ENCODE measurements at places on chromosomes 6 and 20.

DNA sequence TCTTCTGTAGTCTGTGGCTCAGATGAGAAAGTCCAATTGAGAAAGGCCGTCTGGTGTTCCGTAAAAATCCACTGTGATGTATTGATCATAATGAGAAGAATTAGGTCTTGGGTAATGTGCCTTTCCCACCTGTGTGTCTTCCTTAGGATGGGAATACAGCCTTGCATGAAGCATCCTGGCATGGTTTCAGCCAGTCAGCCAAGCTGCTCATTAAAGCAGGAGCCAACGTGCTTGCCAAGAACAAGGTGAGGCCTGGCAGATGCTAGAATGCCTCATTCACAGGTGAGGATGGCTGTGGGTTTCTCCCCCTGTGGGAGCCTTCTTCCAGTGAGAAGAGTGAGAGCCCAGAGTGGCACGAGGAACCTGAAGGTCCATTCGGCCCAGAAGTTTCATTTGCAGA lies 32.7 kb downstream of the LYRM2 start:
- DNase-seq = no peak

DNA sequence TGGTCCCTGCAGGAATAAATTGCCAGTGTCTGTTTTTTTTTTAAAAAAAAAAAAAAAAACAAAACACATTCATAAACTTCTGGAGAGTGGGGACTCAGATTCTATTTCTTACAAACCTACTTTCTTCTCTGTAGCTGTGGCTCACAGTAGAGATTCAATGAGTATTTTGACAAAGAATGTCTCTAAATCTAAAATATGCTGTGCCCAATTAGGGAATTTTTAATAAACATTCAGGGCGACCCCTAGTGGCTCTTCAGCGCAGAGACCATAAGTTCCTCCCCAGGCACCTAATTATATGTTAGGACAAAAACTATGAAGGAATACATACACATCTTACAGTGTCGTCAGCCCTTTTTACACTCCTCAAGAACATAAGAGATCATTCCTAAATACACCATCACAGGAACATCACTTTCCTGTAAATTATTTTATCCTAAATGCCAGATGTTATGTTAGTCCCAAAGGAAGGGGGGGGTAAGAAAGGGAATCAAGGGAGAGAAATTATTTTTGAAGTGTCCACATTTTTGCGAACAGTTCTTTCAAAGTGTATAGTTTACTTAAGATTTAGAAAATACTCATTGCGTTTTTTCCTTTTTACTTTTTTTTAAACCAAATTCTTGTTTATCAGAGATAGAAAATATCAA lies 21.8 kb upstream of the NAA20 start:
- DNase-seq = no peak

DNA sequence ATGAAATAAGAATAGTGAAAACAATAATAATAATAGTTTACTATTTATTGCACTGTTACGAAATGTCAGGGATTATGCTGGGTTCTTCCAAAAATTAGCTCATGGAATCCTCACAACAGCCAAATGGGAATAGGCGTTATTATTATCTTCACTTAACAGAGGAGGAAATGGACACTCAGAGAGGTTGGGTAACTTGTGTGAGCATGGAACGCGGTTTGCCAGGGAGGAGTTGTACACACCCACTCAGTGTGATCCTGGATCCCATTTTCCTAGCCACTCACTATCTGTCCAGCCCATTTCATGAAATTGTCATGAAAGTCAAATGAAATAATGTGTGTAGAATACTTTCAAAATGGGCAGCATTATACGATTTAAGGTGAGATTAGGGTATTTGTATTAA lies 4.6 kb downstream of the NELFCD start:
- DNase-seq = no peak

- DNase-seq = no peak
Measured at GRCh38 chr6:37027811-37028469, 22.5 kb downstream of the FGD2 start.

- DNase-seq = no peak
Measured at GRCh38 chr6:120354452-120355098, 979.7 kb downstream of the TBC1D32 start.

- DNase-seq = no peak
Measured at GRCh38 chr20:187733-188132, 1.8 kb downstream of the DEFB128 start.

GRCh38 chr6:132060591-132060990 lies 109.4 kb upstream of the CCN2 start:
- no peak for DNase-seq

DNA sequence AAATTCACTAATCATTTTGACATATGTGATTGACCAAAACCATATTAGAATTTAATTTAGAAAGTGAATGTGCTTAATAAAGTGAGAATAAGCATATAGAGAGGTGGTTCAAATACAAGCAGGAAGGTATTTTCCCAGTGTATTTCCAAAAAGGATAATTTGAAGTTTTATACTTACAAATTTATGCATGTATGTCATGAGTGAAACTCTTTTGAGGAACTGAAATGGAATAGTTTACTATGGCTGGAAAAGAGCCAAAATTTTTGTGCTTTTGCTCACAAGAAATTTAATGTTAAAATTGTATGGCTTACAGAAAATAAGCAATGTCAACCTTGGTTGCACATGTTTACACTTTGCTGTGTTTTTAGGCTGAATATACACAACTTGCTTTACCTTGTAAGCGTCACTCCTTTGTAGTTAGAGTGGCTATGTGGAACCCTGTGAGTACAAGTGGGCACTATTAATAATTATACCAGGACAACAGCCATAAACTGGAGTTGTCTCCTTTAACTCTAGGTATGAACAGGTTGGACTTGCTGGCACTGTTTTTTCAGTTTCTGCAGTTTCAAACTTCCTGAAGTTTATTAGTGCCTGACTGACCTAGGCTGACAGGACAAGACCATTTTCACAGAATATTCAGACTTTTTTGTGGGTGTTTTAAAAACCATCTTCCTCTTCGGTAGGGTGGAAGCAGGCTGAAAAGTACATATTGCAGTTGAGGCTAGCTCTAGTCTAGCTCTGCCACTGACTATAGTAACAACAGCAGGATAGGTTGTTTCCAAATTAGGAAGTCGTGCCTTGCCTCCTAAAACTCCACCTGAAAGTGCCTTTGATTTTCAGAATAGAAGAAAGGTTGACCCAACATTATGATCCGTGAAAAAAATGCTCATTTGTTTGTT lies 6.0 kb downstream of the AFDN start:
- DNase-seq = no peak

- no peak for DNase-seq
Measured at GRCh38 chr6:107124934-107125348, 9.6 kb upstream of the BEND3 start.
